Retina (tissue), 1 donor: ENCODE measurements at places on chromosomes 7 and 10.

GRCh38 chr10:28985137-28985885 is 303.6 kb upstream of the LYZL1 start:
- peak; percentile 31 for DNase-seq

DNA sequence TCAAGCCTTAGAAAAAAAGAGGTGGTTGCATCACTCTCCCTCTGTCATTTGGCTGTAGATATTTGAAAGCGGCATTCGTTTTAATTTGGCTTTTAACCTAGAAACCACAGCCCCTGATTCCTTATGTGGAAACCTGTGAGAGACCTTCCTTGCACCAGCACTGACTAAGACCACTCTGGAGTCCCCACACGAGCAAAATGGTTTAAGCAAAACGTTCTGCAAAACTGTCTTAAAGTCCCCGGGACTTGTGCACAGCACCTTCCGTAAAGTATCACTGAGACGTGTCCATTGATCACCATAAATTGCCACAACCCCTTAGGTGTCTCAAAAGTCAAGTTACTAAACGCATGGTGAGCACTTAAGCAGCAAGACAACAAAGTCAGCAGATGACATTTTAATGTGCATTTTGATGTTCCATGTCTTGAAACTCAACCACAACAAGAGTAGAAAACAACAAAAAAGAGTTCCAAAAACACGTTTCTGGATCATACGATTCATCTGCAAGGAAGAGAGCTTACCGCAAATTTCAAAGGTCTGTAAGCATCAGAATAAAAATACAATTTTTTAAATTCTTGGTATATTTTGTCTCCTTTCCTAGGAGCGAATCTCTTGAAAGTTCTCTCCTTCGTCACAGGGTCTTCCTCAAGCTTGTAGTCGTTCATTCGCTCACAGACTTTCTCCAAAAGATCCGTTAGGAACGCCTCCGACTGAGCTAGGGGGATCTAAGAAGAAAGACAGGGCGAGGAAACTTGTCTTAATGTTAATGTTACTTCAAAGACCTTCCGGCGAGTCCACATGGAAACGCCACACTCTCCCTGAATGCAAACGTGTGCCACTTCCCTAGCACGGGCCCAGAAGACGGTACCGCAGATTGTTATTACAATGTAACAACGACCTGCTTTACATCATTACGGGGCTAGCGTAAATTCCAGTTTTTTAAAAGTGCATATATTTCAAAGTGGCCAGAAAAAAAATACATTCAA is 37.7 kb downstream of the CNPY1 start:
- DNase-seq, result peak; percentile 61

DNA sequence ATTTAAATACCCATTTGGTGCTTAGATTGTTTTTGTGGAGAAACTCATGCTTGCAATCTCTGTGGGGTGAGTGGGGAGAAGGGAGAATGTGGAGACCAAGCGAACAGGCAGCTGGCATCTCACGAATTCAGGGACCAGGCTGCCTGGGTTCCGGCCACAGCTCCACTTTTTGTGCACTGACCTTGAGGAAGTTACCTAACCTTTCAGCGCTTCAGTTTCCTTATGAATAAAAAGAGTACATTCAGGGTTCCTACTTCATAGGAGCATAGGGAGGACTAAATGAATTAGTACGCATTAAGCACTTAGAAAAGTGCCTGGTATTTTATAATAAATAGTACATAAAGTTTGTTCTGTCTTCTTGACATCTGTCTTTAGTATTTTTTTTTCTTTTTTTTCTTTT is 72.5 kb downstream of the PRTFDC1 start:
- no peak for DNase-seq

GRCh38 chr10:127740596-127740995 is 3.6 kb downstream of the FOXI2 start:
- DNase-seq, result no peak

GRCh38 chr10:101768791-101769170 is 7.1 kb downstream of the FGF8 start:
- no peak for DNase-seq

DNA sequence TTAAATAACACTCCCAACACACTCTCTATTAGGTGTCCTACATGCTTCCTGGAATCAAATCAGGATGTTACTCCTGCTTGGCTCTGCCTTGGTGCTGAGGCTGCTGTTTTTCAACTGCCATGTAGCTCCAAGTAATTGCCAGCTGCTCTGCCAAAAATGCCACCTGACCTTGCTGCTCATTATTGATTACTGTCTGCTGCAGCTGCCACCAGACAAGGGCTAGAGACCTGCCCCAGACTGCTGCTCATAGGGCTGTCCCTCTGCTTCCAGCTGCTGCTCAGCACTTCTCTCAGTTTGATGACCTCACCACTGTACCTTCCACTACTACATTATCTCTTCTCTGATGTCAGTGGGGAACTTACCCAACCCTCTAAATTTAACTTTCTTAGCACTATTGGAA is 102.5 kb downstream of the PCLO start:
- DNase-seq, result peak; percentile 33

DNA sequence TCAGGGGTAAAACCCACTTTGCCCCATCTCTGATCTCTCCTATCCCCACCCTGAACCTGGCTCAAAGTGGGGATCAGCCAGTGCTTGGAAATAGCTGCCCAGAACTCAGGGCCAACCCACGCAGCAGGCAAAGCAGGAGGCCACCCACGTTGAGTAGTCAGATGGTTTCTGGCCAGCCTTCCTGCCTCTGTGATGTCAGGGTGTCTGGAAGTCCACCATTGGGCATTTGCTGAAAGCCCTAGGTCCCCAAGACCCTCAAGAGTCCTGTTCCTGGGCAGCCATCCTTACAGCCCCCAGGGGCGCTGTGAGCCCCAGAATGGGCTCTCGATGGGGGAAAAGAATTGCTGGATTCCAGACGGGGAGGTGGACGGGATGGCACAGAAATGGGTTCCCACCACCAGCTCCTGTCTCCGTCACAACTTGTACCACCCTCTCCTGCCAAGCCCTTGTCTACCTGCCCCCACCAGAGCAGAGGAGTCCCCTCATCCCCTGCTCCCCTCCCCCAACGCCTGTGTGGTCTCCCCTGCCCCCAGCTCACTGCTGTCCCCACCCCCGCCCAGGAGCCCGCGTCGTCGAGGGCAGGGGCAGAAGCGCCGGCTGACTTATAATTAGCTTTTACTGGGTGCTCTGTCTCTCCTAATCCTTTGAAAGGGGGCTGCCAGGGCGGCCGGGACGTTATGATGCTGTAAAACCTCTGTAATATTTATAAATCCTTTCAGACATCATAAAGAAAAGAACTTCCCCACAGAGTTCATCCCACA is 3.9 kb downstream of the MYL10 start:
- DNase-seq, result no peak

DNA sequence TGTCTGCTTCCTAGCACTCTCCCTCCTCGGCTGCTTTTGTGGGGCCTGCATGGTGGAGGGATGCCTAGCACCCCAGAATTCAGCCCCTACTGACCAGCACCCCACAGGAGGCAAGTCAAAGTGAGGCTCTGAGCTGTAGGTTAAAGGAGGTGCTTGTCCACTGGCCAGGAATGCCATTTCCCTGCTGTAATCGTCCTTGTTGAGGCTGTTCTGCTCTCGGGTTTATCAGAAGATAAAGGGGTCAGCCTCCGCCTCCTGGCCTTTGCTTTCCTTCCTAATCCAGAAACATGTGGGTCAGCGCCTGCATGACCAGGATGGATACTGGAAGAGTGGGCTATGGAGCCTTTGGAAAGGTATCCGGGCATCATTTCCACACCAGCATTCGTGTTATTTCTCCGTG is 98.9 kb downstream of the MKI67 start:
- DNase-seq, result no peak

- no peak for DNase-seq
Observed at GRCh38 chr7:2930310-2931033, 86.4 kb upstream of the GNA12 start.

GRCh38 chr7:92331508-92331907 is 85.7 kb downstream of the ANKIB1 start:
- DNase-seq, result no peak
